Activated CD8-positive, alpha-beta memory T cell treated with anti-CD3 and anti-CD28 coated beads for 1 hour (primary cell): ENCODE measurements at places on chromosomes 1 and 21.

DNA sequence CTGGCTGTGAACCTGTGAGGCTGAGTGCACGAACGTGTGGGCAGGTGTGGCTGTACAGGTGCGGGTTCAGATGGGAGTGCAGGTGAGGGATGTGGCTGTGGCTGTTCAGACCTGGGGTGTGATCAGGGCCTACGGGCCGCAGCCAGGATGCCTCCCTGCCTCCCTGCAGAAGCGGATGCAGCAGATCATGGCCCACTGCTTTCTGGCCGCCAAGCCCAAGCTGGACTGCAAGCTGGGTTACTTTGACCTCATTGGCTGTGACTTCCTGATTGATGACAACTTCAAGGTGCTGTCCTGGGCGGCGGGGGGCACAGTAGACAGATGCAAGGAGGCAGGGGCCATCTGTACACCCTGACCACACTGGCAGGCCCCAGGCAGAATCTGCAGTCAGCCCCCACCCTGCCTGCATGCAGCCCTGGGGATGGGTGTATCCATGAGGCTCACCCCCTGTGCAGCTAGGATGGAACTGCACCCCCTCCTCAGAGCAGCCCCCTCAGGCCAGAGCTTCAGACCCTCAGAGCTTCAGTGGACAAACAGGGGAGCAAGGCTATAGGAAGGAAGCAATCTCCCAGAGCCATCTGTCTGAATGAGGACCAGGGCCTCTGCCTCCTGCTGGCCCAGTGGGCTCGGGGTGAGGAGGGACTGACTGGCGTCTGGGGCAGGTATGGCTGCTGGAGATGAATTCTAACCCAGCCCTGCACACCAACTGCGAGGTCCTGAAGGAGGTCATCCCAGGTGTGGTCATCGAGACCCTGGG lies 9.8 kb downstream of the TNFRSF18 start:
- DNase-seq, result no peak

DNA sequence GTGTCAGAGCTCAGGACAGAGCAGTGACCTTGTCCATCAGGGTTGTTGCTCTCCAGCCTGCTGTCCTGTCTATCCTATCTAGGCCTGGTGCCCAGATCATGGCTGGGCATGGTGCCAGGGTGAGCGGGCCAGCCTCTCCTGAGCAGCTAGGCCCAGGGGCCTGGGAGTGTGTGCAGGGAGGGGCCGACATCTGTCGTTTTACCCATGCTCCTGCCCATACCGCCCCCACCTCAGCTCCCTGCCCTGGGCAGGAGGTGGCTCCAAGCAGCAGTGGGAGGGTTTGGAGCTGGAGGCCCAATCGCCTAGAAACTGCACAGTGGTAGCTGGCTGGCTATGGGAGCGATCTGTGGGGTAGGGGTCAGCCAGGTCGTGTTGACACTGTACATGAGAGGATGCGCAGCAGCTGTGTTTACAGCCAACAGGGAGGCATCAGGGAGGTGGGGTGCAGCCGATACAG lies 6.5 kb downstream of the INSRR start:
- no peak for DNase-seq

GRCh38 chr1:8986814-8987190 lies 39.4 kb downstream of the SLC2A7 start:
- DNase-seq, result no peak

GRCh38 chr1:30516485-30516858 lies 206.9 kb downstream of the MATN1 start:
- DNase-seq, result no peak

DNA sequence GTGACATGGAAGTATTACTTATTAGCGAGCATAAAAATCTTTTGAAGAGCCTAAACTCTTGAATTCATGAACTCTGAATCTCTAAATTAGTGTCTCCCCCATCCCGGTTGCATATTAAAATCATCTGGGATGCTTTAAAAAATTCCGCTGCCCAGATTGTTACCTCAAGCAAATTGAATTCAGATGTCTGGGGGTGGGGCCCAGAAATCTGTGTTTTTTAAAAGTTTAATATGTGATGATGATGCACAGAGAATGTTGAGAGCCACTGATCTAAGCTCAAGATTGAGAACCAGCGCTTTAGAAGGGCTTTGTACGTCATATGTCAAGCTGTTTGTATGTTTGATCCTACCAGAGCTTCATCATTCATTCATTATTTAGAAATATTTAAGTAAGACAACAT lies 446.8 kb downstream of the NUF2 start:
- DNase-seq, result no peak

GRCh38 chr1:154557939-154558719 lies at the start of gene UBE2Q1:
Gene UBE2Q1, minus strand, starts transcription at chr1:154558662. Its CDS starts 109 bp downstream, at chr1:154558553.
- DNase-seq, result peak; percentile 18
